Omental fat pad (tissue), 4 donors: ENCODE measurements at places on chromosomes 2 and 18. TPM values are rescaled to one million over a fixed set of nuclear protein-coding genes. Genes with fewer than 3 reads are reported as not detected.

DNA sequence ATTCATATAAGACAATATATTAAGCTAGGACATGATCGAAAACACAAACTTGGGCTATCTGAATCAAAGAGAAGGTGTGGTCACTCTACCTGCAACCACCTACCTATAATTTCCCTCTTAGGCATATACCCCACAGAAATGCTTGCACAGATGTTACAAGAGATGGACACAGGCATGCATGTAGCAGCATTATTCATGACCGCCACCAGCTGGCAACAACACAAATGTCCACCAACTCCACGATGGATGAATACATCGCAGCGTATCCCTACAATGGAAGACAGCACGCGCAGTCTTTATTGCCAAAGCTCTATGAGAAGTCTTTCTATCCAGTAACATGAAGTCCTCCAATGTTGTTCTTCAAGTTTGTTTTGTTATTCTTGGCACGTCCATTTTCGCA lies 90.8 kb downstream of the ARL4C start:
- DNase-seq, result no peak

- no peak for DNase-seq
Observed at GRCh38 chr2:72669121-72669520, 156.7 kb downstream of the EXOC6B start.

DNA sequence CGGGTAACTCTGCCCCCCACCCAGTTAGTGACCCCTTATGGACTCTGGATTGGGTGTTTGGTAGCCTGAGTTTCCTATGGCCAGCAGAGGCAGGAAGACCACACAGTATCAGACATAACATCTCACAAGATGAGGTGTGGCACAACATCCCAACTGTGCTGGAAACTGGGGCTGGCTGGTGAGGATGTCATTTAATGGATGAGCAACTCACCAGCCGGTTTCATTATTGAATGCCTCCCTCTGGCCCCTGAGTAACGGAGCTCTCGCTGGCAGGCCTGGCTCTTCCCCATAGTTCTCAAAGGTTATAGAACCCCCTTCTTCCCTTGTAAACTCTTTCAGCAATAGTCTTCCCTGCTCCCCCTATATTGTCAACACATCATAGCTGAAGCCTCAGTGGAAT lies 195.0 kb downstream of the BCL11A start:
- DNase-seq, result no peak

GAD1 gene
- total RNA-seq, result not detected

DNA sequence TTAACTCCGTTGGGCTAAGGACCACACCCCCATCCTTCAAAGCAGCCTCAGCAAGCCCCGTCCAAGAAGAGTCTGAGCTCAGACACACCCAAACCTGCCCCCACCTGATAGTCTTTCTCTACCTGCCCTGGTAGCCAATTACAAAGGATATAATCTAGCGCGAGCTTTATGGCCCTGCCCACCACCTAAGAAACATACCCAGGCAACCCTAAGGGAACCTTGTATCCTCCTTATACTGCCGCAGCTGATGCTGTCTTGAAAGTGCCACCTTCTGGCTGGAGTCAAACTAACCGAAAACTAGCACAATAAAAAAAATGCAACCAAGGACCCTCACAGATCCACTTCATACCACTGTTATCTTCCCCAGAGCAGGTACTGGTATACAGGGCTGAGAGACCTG lies 628.3 kb upstream of the REG3G start:
- no peak for DNase-seq

DNA sequence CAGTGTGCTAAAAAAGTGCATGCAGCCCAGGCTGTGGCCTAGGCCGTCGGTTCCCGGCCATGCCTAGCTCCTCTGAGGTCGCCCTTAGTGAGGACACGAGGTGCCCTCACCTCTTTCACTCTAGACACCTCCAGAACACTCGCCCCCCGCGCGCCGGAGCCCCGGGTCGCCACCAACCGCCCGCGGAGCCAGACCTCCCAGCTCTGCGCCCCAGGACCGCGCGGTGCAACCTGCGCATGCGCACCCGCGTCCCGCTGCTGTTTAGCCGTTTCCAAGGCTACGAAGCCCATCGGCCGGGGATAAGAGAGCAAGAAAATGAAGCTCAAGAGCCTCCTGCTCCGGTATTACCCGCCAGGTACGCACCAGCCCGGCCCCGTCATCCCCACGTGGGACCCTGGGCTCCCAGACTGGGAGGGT lies at the start of gene DAW1:
Gene DAW1 (plus strand): TSS at position 257 of the 417 bp plus-strand sequence. CDS start 59 bp downstream, at position 316.
- no peak for DNase-seq
